ENCODE measurements at places on chromosomes 1 and 21. TPM values are rescaled to one million over a fixed set of nuclear protein-coding genes. Genes with fewer than 3 reads are reported as not detected.

RGL1 gene
- total RNA-seq = 3.2 TPM

SPATA46 gene
- not detected for total RNA-seq

CLIC4 gene
- total RNA-seq = 243 TPM

KIFAP3 gene
- 8.1 TPM for total RNA-seq

SLC44A3 gene
- total RNA-seq = 0.83 TPM
